Effector memory CD8-positive, alpha-beta T cell (primary cell): ENCODE measurements at places on chromosomes 1 and 21.

GRCh38 chr1:244092293-244092963 is 41.3 kb downstream of the ZBTB18 start:
- no peak overlapping the region for H3K4me3 ChIP-seq
- no peak overlapping the region for H3K27ac ChIP-seq
- H3K36me3 ChIP-seq: no peaks in the 10 kb centered on the region
- DNase-seq: no peak
- no peaks in the 10 kb centered on the region for H3K4me1 ChIP-seq

DNA sequence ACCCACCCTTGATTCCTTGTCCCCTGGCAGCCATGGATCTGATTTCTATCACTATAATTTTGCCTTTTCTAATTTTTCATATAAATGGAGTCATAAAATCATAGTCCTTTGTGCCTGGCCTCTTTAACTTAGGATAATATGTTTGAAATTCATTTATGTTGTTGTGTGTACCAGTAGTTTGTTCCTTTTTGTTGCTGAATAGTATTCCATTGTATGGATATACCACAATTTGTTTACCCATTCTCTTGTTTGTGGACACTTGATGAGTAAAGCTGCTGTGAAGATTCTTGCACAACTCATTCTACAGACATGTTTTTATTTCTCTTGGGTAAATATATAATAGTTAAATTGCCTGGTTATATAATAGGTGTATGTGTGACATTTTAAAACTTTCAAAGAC is 22.7 kb upstream of the GJA8 start:
- H3K27ac ChIP-seq: no peak overlapping the region
- H3K36me3 ChIP-seq: no peaks in the 10 kb centered on the region
- DNase-seq: no peak
- peaks cover 43% of the 10 kb centered on the region for H3K27me3 ChIP-seq

GRCh38 chr1:218254296-218254946 is 30.7 kb upstream of the RRP15 start:
- H3K4me3 ChIP-seq: no peak overlapping the region
- no peak overlapping the region for H3K27ac ChIP-seq
- DNase-seq: no peak

GRCh38 chr21:33026878-33027400 is 1.2 kb downstream of the OLIG2 start:
- peaks cover 33% of the 10 kb centered on the region for H3K4me1 ChIP-seq
- peaks cover 87% of the 10 kb centered on the region for H3K27me3 ChIP-seq
- peak overlapping the region; percentile 85 for H3K27ac ChIP-seq
- peaks cover 22% of the 10 kb centered on the region for H3K36me3 ChIP-seq
- H3K4me3 ChIP-seq: peak overlapping the region; percentile 56

- peaks cover 28% of the 10 kb centered on the region for H3K4me1 ChIP-seq
- H3K27me3 ChIP-seq: peaks cover 86% of the 10 kb centered on the region
- no peaks in the 10 kb centered on the region for H3K36me3 ChIP-seq
- H3K4me3 ChIP-seq: no peak overlapping the region
- DNase-seq: no peak
Observed at GRCh38 chr1:9198538-9199361, 35.8 kb upstream of the H6PD start.

DNA sequence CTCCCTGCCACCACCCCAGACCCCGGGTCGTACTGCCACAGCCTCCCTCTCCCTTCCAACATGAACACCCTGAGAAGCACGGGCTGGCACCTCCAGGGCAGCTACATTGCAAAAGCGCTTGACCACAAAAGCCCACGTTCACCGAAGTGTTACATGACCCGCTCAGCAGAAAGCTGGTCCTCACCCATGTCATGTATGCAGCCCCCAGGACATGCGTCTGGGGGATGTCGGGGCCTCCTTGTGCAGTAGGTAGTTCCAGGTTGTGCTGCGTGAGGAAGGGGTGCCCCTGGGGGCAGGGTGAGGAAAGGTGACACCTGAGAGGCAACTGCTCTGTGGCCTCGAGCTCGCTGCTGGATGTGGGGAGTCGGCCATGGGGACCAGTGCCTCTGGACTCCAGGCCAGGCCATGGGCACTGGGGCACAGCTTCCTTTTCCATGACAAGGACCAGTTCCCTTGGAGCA is 102.0 kb upstream of the C1orf174 start:
- no peak for DNase-seq
- H3K4me1 ChIP-seq: no peaks in the 10 kb centered on the region
- no peak overlapping the region for H3K4me3 ChIP-seq
- no peaks in the 10 kb centered on the region for H3K36me3 ChIP-seq

- H3K36me3 ChIP-seq: no peaks in the 10 kb centered on the region
- no peak overlapping the region for H3K27ac ChIP-seq
- DNase-seq: no peak
- no peaks in the 10 kb centered on the region for H3K4me1 ChIP-seq
- no peak overlapping the region for H3K4me3 ChIP-seq
Observed at GRCh38 chr1:44464361-44464760, 59.3 kb downstream of the RNF220 start.

GRCh38 chr1:30274173-30274970 is 449.0 kb downstream of the MATN1 start:
- H3K27me3 ChIP-seq: peaks cover 55% of the 10 kb centered on the region
- H3K4me3 ChIP-seq: no peak overlapping the region
- H3K27ac ChIP-seq: no peak overlapping the region
- H3K4me1 ChIP-seq: no peaks in the 10 kb centered on the region
- no peaks in the 10 kb centered on the region for H3K36me3 ChIP-seq

DNA sequence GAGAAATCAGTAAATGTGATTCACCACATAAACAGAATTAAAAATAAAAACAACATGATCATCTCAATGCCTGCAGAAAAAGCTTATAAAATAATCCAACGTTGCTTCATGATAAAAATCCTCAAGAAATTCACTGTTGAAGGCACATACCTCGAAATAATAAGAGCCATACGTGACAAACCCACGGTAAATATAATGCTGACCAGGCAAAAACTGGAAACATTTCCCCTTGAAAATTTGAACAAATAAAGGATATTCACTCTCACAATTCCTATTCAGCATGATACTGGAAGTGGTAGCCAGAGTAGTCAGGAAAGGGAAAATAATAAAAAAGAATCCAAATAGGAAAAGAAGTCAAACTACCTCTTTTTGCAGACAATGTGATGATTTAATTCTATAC is 148.8 kb downstream of the BRINP3 start:
- H3K27me3 ChIP-seq: no peaks in the 10 kb centered on the region
- H3K27ac ChIP-seq: no peak overlapping the region
- DNase-seq: no peak
- no peak overlapping the region for H3K4me3 ChIP-seq
- H3K36me3 ChIP-seq: no peaks in the 10 kb centered on the region

DNA sequence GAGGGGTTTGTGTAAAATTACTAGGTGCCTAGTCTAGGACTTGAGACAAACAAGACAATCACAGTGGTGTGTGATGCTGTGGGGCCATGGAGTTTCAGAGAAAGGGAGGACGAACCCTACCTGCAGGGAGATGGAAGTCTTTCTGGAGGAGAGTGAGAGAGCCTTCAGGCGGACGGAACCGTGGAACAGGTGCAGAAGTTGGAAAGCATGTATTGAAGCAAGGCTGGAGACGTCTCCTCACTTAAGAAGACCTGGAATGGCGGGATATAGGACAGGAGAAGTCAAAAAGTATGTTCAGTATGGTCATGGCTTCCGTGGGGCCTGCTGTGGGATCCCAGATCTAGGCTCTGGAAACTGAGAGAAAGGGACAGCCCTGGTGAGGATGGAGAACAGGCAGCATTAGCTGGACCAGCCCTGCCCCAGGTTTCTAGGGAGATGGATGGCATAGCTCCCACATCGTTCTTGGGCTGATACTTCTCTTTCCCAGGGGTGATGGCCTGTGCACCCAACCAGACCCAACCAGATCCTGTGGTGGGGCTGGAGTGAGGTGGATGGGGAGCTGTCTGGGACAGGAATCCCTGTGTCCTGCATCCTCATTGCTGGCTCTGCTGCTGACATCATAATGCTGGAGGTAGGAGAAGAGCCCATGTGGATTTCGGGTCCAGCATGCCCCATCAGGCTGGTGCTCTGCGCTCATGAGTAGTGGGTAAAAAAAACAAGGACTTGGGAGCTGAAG is 15.0 kb upstream of the LRP8 start:
- DNase-seq: no peak
- no peak overlapping the region for H3K27ac ChIP-seq

DNA sequence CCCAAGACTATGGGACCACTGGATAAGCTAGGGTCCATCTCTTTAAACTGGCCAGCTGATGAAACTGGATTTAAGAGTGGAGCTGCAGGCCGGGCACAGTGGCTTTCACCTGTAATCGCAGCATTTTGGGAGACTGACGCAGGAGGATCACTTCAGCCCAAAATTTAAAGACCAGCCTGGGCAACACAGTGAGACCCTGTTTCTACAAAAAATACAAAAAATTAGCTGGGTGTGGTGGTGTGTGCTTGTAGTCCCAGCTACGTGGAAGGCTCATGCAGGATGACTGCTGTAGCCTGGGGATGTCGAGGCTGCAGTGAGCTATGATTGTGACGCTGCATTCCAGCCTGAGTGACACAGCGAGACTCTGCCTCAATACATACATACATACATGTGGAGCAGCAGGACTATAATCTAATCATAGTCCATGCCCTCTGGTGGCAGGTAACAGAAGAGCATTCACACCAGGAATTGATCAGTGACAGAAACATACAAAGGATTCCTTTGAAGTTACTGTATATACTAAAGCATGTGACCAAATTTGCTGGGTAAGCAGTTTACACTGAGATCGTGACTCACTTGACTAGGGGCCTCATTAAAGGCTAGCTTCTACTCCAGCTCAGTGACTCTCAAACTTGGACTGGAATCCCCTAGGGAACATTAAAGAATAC is 101.5 kb upstream of the SLFNL1 start:
- H3K4me1 ChIP-seq: no peaks in the 10 kb centered on the region
- no peak overlapping the region for H3K4me3 ChIP-seq
- DNase-seq: no peak
- H3K27ac ChIP-seq: no peak overlapping the region
- no peaks in the 10 kb centered on the region for H3K27me3 ChIP-seq

GRCh38 chr1:108140936-108141335 is 59.2 kb downstream of the SLC25A24 start:
- no peaks in the 10 kb centered on the region for H3K4me1 ChIP-seq
- H3K4me3 ChIP-seq: no peak overlapping the region
- no peak for DNase-seq
- no peak overlapping the region for H3K27ac ChIP-seq
- peaks cover 9% of the 10 kb centered on the region for H3K36me3 ChIP-seq

- no peaks in the 10 kb centered on the region for H3K36me3 ChIP-seq
- no peak overlapping the region for H3K27ac ChIP-seq
- no peaks in the 10 kb centered on the region for H3K4me1 ChIP-seq
Observed at GRCh38 chr1:57013522-57013921, 47.7 kb upstream of the C8B start.

GRCh38 chr1:20190256-20191160 is 4.2 kb upstream of the PLA2G2C start:
- peaks cover 3% of the 10 kb centered on the region for H3K36me3 ChIP-seq
- no peak overlapping the region for H3K27ac ChIP-seq
- no peak for DNase-seq
- H3K4me1 ChIP-seq: peaks cover 27% of the 10 kb centered on the region
- H3K27me3 ChIP-seq: peaks cover 11% of the 10 kb centered on the region
- H3K4me3 ChIP-seq: no peak overlapping the region

DNA sequence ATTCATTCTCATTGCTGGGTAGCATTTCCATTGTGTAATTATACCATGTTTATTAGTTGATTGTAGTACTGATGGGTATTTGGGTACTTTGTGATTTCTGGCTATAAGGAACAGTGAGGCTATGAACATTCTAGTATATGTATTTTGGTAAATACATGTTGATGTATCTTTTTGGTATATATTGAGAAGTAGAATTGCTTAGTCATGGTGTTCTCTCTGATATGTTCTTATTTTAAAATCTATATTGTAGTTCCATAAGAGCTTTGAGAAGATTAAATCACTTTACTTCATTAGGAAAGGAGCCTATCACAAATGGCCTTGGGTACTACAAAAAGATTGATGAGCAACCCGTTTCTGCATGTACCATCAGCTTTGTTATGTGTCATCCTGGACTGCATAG is 13.4 kb downstream of the MIXL1 start:
- H3K27me3 ChIP-seq: no peaks in the 10 kb centered on the region
- H3K36me3 ChIP-seq: peaks cover 6% of the 10 kb centered on the region
- H3K4me1 ChIP-seq: no peaks in the 10 kb centered on the region
- H3K4me3 ChIP-seq: no peak overlapping the region

GRCh38 chr1:40806731-40807695 is 23.4 kb downstream of the KCNQ4 start:
- H3K4me1 ChIP-seq: peaks cover 11% of the 10 kb centered on the region
- DNase-seq: no peak
- H3K27ac ChIP-seq: no peak overlapping the region
- no peaks in the 10 kb centered on the region for H3K27me3 ChIP-seq

- H3K27ac ChIP-seq: no peak overlapping the region
- no peaks in the 10 kb centered on the region for H3K4me1 ChIP-seq
- peaks cover 5% of the 10 kb centered on the region for H3K27me3 ChIP-seq
- H3K4me3 ChIP-seq: no peak overlapping the region
- no peaks in the 10 kb centered on the region for H3K36me3 ChIP-seq
Observed at GRCh38 chr1:199472018-199472417, 555.5 kb upstream of the NR5A2 start.

GRCh38 chr1:20601129-20601825 is 12.4 kb downstream of the CDA start:
- no peak overlapping the region for H3K4me3 ChIP-seq
- H3K27me3 ChIP-seq: peaks cover 9% of the 10 kb centered on the region
- no peak overlapping the region for H3K27ac ChIP-seq
- peaks cover 2% of the 10 kb centered on the region for H3K36me3 ChIP-seq
- no peaks in the 10 kb centered on the region for H3K4me1 ChIP-seq

DNA sequence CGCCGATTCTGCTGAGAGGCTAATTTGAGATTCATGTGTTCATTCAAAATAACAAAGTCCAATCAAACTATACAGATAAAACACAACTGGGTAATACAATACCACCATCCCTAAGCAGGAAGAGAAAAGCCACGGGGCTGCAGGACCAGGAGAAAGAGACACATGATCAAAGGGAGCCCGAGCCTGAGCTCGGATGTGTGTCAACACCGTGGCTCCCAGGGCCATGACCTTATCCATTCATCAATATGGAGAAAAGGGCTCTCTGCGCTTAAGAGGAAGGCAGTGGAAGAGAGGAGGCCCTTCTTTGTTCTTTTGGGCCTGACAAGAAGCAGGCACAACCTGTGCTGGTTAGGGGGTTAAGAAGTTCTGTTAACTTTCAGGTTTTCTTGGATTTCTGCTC is 56.7 kb downstream of the HUNK start:
- H3K27ac ChIP-seq: no peak overlapping the region
- H3K4me1 ChIP-seq: no peaks in the 10 kb centered on the region
- no peak overlapping the region for H3K4me3 ChIP-seq
- no peaks in the 10 kb centered on the region for H3K36me3 ChIP-seq
- H3K27me3 ChIP-seq: peaks cover 19% of the 10 kb centered on the region
- DNase-seq: no peak

DNA sequence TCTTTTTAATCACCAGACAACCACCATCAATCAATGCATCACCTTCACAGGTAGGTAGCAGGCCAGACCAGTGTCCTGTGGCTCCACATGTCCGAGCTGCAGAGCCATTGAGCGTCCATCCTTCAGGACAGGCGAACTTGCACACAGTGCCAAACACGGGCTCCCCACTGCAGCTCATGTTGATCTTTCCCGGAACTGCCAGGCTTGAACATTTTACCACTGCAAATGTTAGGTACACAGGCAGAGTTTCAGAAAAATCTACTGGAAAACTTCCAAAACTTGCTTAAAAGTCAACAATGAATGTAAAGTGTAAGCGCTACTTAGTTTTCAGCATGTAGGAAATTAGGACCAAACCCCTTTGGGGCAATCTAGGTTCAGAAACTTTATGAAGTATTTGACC is 6.6 kb downstream of the SELE start:
- H3K4me1 ChIP-seq: no peaks in the 10 kb centered on the region
- no peak overlapping the region for H3K4me3 ChIP-seq
- H3K27ac ChIP-seq: no peak overlapping the region
- DNase-seq: no peak
